ENCODE measurements at places on chromosomes 1 and 21.
A peak's percentile ranks its signal among the peaks of the same experiment; 100 is the strongest.

DNA sequence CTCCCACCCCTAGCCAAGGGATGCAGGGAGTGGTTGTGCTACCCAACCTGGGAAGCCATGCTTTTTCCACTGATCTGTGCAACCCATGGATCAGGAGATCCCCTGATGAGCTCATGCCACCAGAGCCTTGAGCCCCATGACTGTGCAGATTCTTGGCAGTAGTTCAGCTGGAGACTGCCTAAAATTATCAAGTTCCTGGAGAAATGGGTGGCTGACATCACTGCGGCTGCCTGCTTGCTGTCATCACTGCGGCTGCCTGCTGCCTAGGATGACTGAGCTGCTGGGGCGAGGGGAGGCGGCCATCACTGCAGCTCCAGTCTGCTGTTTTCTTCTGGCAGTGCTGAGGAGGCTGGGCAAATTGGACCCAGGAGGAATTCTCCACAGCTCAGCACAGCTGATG lies 159.2 kb downstream of the AGBL4 start:
- DNase-seq = no peak

DNA sequence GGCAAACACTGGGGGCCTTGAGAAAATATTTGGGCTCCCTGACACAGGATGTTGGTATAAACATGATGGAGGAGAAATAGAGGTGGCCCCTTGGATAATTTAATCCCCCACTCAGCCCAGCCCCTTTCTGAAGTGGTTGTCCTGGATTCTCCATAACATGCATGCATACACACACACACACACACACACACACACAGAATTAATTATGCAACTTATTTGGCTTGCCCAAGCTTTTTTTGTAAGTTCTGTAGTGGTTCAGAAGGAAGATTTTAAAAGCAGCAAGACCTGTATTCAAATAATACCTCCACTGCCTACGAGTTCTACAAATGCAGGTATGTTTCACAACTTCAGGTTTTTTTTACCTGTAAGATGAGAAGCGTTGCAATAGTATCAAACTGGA lies 15.0 kb downstream of the ATF3 start:
- no peak for DNase-seq

GRCh38 chr1:29639741-29640427 lies 403.6 kb downstream of the PTPRU start:
- DNase-seq = peak; percentile 36

- no peak for DNase-seq
Observed at GRCh38 chr1:91053630-91054029, 31.8 kb upstream of the ZNF644 start.

DNA sequence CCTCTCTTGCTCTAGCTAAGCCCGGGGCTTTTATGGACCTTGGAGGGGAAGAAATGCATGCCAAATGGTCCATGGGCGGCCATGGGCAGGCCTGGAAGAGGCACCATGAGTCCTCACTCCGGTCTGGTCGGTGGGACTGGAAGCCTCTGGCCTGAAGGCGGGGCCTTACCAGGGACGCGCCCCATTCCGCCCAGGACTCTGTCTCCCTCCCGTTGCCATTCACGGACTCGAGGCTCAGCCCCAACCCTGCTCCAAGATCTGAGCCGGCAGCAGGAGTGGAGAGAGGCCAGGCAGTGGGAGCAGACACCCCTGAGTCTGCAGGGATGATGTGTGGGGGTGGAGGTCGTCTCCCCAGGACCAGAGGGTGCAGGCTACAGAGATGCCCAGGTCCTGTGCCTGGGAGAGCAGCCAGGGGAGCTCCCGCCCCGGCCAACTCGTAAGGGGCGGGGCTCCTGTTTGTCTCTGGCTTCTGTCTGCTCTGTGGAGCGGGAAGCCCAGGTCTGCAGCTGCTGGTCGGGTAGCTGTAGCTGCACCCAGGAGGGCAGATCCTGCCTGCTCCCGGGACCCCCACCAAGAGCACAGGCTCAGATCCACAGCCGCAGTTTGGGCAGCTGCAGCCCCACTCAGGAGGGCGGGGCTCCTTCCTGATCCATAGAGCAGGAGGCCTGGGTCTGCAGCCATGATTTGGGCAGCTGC lies 8.3 kb upstream of the KANK4 start:
- DNase-seq = no peak

DNA sequence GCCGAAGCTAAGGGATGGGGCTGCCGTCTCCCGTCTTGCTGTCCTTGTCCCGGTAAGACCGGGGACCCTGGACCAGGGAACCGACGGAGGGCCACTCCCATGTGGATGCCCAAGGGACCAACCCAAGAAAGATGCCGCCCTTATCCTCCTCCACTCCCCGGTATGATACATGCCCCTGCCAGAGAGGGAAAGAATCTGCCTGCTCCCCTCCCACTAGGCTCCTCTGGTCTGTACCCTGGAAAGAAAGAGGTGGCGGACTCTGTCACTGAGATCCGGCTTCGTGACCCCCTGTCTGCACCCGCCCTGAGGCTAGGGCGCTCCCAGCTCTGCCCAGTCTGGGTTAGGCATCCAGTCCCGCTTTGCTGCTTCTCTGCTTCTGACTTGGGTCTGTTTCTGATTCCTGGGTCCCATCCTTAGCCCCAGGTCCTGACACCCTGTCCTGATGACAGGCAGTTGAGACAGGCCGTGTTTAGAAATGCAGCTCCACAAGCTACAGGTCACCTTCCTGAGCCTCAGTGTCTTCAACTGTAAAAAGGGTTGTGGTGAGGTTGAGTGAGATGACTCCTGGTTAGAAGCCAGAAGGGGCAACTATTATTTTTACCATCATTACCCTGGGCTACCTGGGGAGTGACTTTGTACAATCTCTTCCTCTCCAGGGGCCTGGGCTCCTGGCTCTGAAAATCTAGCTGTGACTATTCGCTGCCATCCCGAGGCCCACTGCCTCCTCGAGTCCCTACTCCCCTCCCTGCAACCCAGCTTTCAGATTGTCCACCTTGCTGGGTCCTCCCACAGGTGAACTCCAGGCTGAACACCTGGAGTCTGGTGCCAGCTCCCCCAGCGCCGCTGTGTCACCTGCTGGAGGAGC lies 3.7 kb downstream of the MATN1 start:
- DNase-seq = no peak

DNA sequence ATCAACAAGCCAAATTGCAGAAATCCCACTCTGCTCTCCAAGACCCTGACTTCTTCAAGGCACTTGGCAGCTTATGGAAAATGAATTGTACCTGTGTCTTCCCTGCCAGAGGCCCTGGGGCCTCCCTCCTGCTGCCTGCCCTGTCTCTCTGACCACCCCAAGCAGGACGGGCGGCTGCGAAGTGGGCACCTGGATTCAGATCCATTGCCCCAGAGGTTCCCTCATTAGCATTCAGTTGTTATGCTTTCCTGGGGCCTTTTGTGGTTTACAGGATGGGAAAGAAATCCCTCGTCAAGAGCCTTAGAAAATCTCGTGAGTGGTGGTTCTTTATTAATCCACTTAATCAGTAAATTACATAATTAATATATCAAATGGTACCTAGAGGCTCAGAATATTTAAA lies 179.3 kb downstream of the TNR start:
- no peak for DNase-seq

- DNase-seq = no peak
Observed at GRCh38 chr1:181061891-181062835, 26.3 kb upstream of the IER5 start.

DNA sequence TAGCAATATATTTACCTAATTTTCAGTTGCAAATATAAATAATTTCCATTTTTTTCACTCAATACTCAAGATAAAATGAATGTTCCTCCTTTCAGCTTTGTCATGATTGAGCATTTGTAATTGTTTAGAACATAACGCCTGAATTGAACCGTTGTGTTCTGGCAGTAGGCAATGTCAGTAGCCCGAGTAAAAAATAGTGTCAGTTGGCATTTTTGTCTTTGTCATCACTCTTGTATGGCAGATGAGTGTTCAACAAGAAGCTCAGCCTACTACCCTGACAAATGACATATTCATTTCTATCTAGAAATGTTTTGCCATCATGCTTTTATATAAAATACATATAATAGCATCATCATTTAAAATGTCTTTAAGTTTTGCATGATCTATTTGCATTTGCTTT lies 691.4 kb upstream of the NCAM2 start:
- DNase-seq = no peak

GRCh38 chr1:225602590-225603206 lies 50.2 kb downstream of the ENAH start:
- no peak for DNase-seq

- no peak for DNase-seq
Observed at GRCh38 chr1:93732514-93732913, 50.9 kb upstream of the BCAR3 start.

DNA sequence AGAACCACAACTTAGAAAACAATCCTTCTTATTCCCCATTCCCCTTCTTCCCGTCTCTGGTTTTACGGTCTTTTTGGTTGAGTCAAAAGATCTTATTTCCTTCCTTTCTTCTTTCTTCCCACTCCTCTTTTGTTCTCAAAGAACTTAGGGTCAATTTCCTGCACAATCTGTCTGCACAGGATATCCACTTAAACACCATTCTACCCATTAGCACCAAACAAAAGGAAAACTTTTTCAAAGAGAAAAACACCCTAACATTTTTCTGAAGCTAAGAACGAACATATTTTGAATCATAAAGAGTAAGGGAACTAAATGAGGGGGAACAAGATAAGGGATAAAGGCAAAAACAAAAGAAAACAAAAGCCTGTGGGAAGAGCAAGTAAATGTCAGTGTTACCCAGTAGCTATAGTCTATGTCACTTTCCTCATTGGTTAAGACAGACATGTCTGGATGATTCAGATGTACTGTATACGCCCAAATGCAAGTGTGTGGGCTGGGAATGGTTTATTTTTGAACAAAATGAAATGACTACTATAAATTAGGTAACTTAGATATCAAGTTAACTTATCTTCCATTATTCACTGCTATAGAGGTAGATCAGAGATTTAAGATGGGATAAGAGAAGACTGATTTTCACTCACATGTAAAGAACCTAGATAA lies 59.9 kb downstream of the TOR3A start:
- DNase-seq = peak; percentile 53

DNA sequence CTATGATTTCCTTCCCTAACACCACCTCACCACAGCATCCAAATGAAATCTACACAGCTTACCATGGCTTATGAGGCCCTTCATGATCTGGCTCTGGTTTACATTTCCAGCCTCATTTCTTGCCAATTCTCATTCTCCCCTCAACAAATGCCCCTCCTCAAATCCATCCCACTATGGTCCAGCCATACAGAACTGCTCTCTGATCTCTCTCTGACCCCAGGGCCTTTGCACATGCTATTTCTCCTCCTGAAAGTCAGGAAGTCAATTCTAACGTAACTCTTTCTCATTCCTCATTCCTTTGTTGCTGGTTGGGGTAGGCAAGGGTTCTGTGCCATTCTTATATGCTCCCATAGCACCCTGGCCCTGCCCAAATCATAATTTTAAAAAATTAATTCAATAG lies 120.0 kb downstream of the LRIG2 start:
- no peak for DNase-seq

- no peak for DNase-seq
Observed at GRCh38 chr1:10143961-10144485, 66.3 kb upstream of the KIF1B start.

DNA sequence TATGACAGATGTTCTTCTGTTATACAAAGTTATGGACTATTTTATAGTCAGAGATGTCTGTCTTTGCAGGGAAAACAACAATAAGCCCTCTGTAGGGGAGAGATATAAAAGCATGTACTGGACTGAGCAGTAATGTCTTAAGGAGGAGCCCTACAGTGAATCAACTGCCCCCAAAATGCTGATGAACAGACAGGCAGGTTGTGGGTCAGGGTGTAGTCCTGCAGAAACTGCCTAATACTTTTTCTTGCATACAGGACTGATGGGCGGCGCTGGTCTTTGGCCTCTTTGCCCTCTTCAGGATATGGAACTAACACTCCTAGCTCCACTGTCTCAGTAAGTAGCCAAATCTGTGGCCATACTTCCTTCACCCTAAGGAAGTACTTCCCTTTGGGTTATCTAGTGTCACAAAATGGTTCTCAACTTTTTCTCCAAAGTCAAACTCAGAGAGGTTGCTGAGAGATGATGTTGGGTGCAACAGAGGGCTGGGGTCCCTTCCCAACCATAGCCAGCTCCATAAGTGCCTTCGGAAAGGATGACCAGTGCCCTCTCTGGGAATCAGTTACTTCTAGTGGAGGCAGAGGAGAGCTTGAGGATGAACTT lies 129.8 kb downstream of the PIK3R3 start:
- no peak for DNase-seq

Measured in AG04449 (cell line).